ENCODE measurements at places on chromosomes 1 and 21.

DNA sequence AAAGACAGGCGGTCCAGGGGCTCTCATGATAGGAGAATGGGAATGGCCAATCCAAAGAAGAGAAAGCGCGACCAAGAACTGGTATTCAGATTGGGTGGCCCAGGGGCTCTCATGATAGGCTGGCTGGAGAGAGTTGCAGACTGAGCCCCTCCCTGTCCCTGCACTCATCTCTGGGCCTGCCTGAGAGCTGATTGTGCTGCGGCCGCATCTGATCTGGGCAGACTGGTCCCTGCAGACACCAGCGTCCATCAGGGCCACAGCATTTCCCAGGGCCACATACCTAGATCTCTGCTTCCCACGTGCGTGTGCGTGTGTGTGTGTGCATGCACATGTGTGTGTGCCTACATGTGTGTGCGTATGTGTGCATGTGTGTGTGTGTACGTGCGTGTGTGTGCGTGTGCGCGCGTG lies 30.4 kb upstream of the MAN1C1 start:
- DNase-seq, result no peak

DNA sequence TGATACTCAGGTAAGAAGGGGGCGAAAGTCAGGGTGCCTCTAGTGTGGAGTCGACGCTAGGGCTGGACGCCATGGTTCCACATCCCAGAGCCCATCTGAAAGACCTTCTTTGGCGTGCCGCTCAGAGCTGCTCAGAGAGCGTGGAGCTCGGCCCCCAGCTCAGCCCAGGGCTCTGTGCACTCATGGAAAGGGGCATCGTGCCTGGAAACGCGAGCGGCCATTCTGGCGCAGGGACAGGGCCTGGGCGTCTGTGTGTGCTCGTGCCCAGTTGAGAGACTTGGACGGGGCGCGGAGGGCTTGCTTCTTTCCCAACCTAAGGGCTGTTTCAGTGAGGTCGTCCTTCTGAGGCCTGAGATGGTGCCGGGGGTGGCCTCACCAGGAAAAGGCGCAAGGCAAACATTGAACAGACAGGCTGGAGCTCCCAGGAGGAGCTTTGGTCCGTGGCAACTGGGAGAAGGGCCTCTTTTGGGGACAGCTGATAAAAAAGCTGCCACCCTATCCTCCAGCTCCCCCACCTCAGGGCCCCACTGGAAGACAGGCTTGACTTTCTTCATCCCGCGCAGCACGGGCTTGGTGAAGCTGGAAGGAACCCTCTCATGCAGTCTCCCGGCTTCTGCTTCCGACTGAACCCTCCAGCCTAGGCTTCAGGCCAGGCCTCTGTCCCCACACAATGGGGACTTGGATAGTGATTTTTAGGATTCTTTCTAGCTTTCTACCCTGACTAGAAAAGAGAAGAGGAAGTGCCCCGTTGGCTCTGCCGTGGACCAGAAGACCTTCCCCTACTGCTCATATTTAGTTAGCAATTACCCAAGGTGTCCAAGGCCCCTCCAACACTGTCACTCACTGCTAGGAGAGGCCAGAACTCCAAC lies 77.1 kb downstream of the CD58 start:
- no peak for DNase-seq

DNA sequence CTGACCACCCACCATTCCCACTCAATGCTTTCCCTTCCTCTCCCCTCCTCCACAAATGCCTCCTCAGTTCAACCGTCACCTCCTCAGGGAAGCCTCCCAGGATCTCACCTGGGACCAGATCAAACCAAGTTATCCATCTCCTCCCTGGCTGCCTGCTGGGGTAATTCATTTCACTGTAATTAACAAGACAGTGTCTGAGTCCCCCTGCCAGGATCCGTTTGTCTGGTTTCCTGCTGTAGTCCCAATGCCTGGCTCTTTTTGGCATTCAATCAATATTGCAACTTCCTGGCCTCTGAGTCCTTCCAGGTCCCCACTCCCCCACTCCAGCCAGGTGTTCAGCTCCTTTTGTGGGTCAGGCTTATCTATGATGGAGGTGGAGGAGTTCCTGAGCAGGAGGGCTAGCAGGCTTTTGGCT lies 687.7 kb downstream of the PTPRU start:
- DNase-seq, result no peak

DNA sequence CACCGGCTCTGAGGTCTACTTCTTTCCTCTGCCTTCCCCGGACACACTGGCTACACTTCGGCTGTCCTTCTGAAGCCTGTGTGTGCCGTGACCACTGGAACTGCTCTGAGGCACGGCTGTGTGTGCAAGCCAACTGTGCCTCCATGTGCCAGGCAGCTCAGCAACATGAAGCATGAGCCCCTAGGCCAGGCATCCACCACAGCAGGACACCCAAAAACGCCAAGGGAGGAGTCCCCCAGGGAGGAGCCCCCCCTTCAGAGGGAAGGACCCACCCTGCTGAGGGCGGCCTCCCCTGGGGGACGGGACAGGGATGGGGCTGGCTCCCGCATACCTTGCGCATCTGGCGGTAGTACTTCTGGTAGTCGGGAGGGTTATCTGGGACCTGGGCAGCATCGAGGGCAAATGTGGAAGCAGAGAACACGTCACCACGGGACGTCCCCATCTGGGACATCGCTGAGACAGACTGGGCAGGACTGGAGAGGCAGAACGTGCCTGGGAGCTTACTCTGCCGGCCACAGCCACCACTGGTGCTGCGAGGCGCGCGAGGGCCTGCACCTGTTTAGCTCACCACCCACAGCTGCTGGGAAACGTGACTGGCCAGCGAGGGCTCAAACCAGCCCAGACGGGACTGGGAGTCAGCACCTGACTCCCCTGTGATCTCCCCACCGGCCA lies 20.5 kb downstream of the LSS start:
- DNase-seq, result no peak

DNA sequence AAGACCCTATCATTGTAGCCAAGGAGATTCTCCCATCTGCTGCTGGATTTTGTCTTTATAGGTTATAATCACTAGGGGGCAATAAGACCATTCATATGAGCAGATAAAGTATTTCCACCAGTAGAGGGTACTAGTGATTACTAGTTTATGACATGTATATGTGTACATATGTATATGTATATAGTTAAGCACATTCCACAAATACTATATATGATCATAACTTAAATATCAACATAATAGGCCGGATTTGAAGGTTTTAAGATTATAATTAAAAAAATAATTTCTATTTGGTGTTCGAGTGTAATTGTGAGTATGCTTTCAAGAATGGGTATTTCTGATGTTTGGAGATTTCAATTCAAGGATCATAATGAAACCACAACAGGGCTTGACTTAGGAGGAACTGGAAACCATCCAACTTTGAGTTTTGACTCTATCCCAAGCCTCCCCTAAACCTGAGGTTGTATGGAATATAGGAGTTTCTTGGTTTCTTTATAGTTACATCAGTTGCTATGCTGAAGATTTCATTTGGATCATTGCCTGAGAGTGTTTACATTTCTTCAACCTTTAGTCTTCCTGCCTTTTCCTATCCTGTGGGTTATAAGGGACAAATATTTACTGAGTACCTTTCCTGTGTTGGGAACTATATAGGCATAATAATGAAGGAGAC lies 16.9 kb downstream of the TCEANC2 start:
- DNase-seq, result peak; percentile 89

DNA sequence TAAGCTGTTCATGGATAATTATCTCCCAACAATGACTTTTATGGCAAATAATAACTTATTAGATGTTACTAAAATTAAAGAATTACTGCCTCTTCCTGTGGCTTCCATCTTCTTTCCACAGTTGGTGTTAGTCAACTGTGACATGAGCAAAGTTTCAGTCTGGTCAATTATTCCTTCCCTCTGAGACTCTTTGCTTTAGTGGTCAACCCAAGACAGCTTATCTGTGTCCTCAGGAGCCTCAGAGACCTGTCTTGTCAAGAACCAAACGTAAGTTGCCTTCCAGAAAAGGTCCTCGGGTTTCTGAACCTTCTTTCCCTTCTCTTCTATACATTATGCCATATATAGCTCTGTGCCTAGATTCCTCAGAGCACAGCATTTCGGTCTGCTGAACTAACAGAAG lies 263.2 kb upstream of the ZP4 start:
- DNase-seq, result no peak

DNA sequence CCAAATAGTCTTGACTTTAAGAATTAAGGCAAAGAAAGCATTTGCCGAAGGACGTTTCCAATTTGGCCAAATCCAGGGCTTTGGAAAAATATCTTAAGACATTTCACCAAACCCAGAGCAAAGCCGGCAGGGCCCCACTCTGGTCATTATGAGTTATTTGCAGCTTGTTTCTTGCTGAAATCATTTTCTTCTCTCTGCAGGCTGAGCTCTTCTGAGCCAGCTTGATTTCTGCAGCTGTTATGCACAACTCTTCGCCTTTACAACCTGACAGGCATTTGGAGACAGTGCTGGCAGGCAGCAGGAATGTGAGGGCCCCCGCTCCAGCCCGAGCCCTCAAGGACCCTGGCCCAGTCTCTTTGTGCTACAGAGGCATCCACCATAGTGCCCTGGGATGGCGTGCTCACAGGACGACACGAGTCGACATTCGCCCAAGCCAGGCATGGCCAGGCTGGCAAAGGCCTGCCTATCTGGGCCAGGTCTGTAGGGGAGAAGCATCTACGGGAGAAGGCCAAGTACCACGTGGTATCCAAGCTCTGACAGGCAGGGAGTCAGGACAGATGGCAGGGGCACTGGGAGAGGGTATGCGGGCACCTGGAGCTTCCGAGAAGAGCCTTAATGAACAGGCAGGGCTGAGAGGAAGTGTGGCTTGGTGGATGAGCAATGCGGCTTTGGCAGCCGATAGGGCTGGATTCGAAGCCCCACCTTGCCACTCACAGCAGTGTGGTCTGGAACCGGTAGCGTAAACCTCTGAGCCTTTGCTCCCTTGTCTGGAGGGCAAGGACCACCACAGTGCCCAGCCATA lies 32.3 kb downstream of the SYF2 start:
- DNase-seq, result no peak

DNA sequence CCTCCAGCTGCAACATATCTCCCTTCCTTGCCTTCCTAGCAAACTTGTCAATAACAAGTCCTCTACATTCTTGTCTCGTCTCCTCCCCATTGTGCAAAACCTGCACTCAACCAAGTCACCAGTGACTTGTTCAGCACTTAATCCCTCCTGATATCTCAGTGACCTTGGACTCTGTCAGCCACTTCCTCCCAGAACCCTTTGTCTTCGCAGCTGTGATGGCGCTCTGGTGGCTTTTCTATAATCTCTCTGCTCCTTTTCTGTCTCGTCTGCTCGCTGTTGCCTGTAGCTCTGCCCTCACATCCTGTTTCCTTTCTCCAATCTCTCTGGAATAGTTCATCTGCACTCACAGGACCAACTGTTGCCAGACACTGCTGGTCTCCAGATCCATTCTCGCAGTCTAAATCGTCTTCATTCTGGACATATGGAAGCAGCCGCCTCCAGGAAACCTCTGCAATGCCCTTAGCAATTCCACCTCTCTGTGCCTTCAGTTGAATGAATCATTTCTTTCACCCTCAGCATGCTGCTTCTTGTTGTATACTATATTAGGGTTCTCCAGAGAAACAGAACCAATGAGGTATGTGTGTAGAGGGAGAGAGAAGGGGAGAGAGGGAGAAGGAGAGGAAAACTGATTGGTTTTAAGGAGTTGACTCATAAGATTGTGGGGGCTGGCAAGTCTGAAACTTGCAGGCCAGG lies 17.4 kb upstream of the IFNAR2 start:
- DNase-seq, result no peak

GRCh38 chr1:1206966-1207531 lies 657 bp upstream of the TNFRSF18 start:
- DNase-seq, result no peak

DNA sequence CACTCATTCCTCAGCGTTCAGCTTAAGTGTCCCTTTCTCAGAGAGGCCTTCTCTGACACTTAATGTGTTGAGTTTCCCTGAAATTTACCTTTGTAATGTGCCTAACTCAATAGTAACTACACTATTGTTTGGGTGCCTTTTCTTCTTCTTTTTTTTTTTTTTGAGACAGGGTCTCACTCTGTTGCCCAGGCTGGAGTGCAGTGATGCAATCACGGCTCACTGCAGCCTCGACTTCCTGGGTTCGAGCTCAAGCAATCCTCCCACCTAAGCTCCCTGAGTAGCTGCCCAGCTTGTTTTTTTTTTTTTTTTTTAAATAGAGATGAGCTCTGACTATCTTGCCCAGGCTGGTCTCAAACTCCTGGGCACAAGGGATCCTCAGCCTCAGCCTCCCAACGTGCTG lies 50.1 kb downstream of the ARHGEF11 start:
- DNase-seq, result no peak

GRCh38 chr1:54553602-54554313 lies 5.7 kb downstream of the ACOT11 start:
- no peak for DNase-seq

DNA sequence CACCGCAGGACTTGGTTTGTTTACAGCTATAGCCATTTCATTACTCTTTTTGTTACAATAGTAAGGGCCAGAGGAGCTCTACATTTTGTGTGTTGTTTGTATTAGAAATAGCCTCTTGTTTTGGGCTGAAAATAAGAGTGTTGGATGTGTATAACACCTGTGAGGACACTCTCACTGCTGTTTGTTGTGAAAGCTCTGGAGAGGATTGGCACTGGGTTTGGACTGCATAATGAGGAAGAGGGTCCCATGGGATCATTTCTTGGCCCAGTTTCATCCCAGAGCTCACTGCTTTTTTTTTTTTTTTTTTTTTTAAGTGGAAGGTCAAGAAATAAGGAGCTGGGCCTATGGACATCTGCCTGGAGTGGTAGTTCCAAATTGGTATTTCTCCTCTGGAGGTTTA lies 61.6 kb upstream of the KIAA0040 start:
- no peak for DNase-seq

Data from hematopoietic multipotent progenitor cell treated with erythropoietin and hydrocortisone succinate and interleukin-3 and kit ligand, for 6 days (in vitro differentiated cells).